ENCODE measurements at places on chromosomes 7 and 10.

- DNase-seq: no peak
Measured at GRCh38 chr7:71679480-71679879, 547.5 kb downstream of the GALNT17 start.

DNA sequence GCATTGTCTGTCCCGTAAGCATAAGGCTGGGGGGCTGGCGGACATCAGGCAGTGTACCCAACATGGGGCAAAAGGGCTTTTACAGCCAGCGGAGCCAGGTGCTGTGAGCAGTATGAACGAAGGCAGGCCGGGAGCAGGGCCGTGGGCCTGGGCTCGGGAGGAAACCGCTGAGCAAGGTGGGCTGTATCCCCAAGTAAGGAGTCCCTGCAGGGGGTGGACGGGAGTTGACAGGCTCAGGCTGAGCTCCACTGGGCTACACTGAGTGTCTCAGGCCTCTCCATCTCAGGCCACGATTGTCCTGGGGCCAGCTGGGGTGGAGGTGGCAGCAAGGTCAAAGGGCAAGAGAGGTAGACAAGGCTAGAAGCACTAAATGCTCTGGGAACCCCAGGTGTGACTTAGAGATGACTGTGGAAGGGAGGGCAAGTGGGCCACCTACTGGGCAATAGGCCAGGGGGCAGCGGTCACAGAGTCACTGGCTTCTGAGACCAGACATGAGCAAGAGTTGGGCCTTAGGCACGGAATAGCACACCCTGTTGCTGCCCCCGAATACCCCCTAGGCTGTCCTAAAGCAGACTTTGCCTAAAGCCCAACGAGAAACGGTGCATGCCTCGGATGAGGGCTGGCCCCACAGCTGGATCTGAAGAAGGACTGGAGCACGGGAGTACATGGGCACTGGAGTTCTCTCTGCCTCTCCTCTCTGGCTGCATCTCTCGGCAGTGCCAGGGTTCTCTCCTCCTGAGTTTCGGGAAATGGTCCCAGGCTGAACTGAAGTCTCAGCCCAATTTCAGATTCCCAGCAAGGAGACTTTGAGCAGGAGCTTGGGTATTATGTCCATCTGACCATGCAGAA, 10.8 kb upstream of the RAMP3 start:
- no peak for DNase-seq

- no peak for DNase-seq
Measured at GRCh38 chr10:124921261-124921660, 20.7 kb upstream of the ZRANB1 start.

GRCh38 chr7:108261560-108262255, 131.5 kb upstream of the LAMB4 start:
- no peak for DNase-seq

DNA sequence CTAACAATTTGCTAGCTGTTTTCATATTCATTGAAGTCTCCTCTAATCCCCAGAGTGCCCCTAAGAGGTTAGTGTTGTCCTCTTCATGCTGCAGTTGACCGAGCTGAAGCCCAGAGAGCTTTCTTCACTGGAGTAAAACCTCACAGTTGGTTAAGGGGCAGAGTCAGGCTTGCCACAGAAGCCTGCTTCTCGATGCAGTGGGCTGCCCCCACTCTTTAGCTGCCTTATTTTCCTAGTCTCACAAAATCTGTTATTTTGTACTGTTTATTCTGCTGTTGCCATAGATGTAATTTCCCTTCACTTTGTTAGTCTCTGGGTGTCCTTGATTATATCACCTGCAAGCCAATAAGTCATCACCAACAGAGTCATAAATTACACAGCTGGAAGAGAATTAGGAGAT, 56.3 kb upstream of the ZPBP start:
- DNase-seq: no peak

- DNase-seq: peak; percentile 53
Measured at GRCh38 chr7:5704534-5704922, 76.9 kb downstream of the RNF216 start.

GRCh38 chr10:131901181-131901829, 497 bp downstream of the PPP2R2D start:
- DNase-seq: no peak

DNA sequence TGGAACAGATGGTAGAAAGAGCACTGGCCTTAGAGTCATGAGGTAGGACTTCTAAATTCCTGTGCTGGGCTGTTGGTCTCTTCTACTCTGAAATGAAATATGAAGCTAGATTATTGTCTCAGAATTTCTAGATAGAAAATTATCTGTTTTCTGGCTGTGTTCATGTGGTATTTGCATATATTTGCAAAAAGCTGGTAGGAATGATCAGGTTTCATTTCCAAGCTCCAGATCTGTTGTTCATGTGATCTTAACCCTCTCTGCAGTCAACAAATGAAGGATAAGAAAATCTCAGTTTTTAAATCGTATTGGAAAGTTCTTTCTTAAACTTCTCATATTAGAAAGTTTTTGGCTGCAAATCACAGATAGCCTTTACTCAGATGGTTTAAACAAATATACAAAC, 248.3 kb downstream of the CDK14 start:
- DNase-seq: no peak

DNA sequence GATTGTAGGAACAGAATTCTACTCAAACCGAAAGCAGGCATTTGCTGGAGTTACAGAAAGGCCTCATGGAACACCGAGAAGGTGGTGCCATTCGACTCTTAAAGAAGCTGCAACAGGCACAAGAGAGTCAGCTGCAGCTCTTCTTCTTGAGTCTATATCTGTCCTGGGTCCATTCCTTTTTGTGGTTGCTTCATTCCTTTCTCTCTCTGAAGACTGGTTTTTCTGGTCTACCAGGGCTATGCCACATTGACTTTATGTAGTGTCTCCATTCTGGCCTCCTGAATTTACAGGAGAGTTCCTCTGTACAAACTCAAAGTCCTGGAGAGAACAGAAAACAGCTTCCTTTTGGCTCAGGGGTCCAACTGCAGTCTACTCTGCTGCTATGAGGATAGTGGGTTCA, 132.8 kb downstream of the CFTR start:
- DNase-seq: no peak

DNA sequence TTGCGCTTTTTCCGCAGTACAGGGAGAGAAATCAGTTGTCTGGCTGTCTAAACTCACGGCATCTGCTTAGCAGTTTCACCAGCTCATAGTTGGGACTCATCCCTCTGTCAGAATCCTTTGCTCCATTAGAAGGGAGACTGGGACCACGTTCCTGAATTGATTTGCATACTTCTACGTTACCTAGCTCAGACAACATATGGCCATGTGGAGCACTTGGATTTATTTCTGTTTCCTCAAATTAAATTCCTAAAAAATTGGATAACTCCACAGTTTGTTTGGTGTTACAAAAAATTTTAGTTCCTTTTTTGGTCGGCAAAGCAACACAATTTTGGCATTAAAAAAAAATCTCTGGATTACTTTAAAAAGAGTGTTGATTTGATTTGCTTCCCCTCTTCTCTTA, 614.0 kb downstream of the AUTS2 start:
- no peak for DNase-seq

- DNase-seq: no peak
Measured at GRCh38 chr10:43060291-43060690, 16.6 kb upstream of the RET start.

- no peak for DNase-seq
Measured at GRCh38 chr10:91745090-91745831, 53.0 kb upstream of the TNKS2 start.

- no peak for DNase-seq
Measured at GRCh38 chr10:67782530-67782929, 55.5 kb downstream of the DNAJC12 start.

- no peak for DNase-seq
Measured at GRCh38 chr7:148461392-148462179, 129.0 kb upstream of the C7orf33 start.

GRCh38 chr10:74078037-74078436, 72.6 kb downstream of the AP3M1 start:
- peak; percentile 24 for DNase-seq

GRCh38 chr7:36448781-36449379, 59.2 kb downstream of the ANLN start:
- DNase-seq: no peak

- no peak for DNase-seq
Measured at GRCh38 chr10:6619660-6620059, 39.6 kb upstream of the PRKCQ start.

All from activated CD8-positive, alpha-beta memory T cell treated with anti-CD3 and anti-CD28 coated beads for 4 hours (primary cell).